Cortex of kidney (tissue), 1 donor: ENCODE measurements at places on chromosomes 6 and 20.

- DNase-seq, result no peak
Measured at GRCh38 chr6:168920289-168920688, 333.4 kb downstream of the THBS2 start.

DNA sequence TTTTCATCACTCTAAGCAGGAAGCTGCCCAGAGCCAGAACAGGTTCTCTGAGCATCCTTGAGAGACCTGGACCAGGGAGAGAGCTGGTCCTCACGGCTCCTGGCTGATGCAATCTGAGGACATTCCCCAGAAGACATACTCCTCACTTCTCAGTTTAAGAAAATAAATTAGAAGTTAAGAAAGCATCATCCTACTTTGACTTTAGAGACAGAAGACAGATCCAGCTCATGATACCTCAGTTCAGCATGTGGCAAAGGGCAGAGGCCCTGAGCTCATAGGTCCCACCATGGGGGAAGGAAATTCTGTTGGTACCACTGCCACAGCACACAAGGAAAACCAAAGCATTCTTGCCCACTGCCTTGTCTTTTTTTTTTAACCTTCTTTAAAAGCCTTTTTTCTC, 378.1 kb upstream of the JARID2 start:
- no peak for DNase-seq

DNA sequence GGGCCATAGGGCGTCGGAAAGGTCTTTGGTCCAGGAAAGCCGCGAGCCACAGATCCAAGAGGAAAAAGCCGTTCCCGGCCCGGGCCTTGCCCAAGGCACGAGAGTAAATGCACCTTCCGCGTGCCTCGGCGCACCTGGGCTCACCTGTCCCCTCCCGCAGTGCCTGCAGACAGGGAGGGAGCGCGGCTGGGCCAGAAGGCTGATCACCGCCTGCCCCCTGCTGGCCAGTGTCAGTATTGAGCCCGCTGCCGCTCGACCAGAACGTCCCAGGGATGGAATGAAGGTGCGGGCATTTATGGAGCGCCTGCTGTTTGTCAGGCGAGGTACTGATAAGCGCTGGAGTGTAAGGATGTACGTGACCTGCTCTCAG, 679 bp upstream of the LPIN3 start:
- peak; percentile 24 for DNase-seq

GRCh38 chr6:138422861-138423260, 18.8 kb downstream of the HEBP2 start:
- no peak for DNase-seq

DNA sequence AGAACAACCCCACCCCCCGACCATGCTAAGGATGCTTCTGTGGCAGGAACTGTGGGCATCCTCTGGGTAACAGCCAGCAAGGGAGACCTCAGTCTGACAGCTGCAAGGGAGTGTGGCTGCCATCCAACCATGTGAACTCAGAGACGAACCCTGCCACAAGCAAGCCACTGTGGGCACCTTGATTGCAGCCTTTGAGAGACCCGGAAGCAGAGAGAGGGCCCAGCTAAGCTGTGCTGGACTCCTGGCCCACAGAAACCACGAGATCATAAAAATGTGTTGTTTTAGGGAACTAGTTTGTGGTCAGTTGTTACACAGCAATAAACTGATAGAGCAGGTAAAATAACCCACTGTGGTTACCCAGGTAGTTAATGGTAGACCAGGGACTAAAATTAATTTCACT, 414.6 kb downstream of the CDH26 start:
- DNase-seq, result no peak

DNA sequence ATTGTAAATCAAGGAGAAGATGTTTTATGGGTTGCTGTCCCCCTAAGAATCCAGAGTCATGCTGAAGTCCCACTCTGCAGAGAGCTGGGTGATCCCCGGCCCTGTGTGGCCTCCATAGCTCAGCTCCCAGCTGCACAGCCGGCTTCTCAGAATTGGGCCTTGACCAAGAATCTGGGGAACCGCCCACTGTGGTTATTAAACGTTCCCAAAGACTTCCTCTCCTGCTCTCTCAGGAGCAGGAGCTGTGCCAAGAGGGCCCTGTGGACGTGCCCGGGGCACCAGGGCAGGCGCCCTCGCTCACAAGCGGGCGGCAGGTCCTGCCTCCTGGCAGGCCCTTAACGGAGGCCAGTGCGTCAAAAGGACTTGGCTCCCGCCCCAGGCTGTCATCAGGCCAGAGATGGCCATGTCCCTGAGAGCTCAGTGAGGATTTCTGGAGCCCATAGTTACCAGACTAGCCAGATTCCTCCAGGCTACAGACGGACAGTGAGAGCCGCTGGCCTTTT, 30.4 kb downstream of the ZC3H12D start:
- peak; percentile 58 for DNase-seq

GRCh38 chr20:36303020-36303595, 3.0 kb upstream of the DLGAP4 start:
- no peak for DNase-seq

DNA sequence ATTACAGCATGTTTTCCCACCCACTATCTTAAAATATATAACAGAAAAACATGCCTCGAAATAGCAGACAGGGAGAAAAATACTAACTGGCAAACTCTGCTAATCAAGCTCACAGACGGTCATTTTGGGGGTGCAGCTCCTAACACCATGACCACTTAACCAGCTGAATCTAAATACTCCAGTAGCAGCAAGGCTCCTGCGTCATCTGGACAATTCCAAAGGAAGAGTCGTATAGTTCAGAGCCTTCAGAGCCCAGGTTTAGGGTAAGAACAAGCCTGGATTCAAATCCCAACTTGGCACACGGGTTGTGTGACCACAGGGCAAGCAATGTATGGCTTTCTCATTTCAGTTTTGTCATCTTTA, 81.3 kb upstream of the COL21A1 start:
- DNase-seq, result no peak

- DNase-seq, result no peak
Measured at GRCh38 chr6:126907996-126908395, 210.5 kb upstream of the RSPO3 start.

GRCh38 chr6:144736763-144737162, 451.6 kb downstream of the UTRN start:
- DNase-seq, result no peak

GRCh38 chr20:49987868-49988690, 5.3 kb downstream of the SNAI1 start:
- DNase-seq, result no peak

GRCh38 chr6:137102050-137102848, 57.5 kb upstream of the IL20RA start:
- no peak for DNase-seq

GRCh38 chr20:44109951-44110361, 77.0 kb downstream of the JPH2 start:
- no peak for DNase-seq

DNA sequence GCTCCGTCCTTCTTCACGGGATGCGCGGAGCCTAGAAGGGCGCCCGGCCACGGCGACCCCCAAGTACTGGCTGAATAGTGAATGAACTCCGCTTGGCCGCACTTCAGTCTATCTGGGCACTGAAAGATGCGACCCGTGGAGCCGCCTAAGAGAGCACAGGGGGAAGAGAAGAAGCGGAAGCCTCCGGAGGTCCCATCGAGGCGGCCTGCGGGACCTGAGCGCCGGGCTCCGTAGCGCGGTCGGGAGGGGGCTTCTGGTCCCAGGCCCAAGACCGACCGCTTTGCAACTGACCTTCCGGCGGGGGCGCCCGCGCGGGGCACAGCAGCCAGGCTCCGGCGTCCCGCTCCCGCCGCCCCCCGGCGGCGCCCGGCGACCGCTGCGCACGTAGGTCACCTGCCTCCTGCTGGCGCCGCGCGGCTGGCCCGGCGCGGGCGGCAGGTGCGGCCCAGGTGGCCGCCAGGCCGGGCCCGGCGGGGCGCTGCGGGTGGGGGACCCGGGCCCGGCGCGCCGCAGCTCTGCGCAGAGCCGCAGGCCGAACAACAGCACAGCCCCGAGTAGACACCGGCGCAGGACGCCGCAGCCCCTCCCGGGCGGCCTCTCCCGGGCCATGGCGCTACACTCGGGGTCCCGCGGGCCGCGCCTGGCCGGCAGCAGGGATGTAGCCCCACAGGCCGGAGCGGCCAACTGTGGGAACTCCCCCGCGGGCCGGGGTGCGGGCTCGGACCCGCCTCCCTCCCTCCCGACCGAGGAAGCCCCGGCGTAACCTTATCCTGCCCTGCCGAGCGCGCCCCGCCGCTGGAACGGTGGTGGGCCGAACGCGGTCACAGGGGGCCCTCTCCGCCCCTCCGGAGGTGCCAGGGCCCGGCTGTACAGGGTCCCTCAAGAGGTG, at the start of gene METTL24:
TSS of gene METTL24 (minus strand) at position 686 of the 889 bp plus-strand sequence. CDS start at position 609, 77 bp downstream.
- DNase-seq, result no peak

GRCh38 chr6:1327630-1328029, 15.7 kb downstream of the FOXQ1 start:
- DNase-seq, result no peak

DNA sequence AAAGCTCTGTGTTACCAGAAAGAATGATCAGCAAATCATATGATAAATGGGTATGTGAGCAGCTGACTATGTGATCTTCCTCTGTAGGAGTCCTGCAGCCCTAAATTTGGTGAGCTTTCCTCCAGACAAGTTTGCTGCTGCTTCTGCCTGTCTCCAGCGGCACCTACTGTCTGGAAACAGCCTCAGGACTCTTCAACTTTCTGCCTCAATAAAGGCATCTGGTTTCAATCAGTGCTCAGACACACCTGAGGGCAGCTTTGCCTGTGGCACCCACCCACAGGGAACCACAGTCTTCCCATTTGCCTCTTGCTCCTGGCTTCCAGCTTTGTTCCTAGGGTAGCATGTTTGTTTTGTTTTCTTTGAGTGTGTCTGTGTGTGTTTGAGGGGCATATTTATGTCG, 727.9 kb upstream of the MAN1A1 start:
- no peak for DNase-seq

- DNase-seq, result no peak
Measured at GRCh38 chr6:33676416-33677142, 34.9 kb downstream of the UQCC2 start.

DNA sequence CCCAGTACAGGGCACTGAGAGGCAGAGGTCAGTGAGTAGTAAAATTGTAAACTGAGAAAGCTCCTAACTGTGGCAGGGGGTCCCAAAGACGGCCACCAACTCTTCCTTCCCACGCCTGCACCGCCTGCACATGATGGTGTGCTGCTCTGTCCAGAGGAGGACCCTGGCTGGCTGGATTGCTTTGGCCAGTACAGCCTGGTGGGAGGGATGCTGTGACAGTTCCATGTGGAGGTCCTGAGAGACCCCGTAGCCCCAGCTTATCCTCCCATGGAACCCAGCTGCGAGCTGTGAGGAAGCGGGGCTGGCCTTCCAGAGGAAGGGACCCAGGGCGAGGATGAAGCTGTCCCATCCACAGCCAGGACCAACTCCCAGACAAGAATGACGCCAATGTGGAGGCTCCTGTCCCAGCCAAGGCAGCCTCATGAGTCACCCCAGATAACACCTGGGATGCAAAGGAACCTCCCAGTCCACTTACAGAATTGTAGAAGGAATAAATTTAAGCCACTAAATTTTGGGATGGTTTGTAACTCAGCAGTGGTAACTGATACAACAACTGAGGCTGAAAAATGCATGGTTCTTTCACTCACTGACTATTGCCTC, 2.0 kb upstream of the ACSS1 start:
- DNase-seq, result no peak

DNA sequence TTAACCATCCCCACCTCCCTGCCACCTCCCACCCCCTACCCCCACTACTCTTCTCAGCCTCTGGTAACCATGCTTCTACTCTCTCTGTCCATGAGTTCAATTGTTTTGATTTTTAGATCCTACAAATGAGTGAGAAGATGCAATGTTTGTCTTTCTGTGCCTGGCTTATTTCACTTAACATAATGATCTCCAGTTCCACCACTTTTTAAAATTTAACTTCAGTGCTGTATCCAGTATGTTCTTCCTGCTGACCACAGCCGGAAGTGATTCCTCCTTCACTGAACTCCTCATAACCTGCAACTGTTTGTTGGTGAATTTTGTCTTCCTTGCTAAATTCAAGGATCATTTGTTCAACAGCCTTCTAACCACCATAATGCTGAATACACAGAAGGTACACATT, 3.9 kb downstream of the MAP7 start:
- no peak for DNase-seq

- DNase-seq, result no peak
Measured at GRCh38 chr6:116268589-116269293, 11.0 kb downstream of the TSPYL1 start.

DNA sequence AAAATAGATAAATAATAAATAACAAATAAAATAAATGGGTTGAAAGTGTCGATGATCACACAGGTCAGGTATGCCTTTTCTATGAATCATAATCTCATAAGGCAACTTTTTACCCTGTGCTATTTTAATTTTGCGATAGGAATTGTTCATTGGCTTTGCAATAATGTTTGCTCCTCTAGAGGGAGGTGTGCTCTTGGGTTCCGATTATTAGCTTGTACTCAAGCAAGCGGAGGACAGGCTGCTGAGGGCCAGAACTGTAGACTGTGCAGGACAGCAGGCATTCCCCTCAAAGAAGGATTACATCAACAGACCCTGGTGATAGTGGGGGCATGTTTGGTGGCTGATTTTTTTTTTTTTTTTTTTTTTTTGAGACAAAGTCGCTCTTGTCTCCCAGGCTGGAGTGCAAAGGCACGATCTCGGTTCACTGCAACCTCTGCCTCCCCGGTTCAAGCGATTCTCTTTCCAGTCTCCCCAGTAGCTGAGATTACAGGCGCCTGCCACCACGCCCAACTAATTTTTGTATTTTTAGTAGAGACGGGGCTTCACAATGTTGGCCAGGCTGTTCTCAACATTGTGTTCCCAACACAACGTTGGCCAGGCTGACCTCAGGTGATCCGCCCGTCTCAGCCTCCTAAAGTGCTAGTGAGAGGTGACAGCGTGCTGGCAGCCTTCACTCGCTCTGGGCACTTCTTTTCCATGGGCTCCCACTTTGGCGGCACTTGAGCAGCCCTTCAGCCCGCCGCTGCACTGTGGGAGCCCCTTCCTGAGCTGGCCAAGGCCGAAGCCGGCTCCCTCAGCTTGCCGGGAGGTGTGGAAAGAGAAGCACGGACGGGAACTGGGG, 35.6 kb downstream of the RIOK1 start:
- no peak for DNase-seq

DNA sequence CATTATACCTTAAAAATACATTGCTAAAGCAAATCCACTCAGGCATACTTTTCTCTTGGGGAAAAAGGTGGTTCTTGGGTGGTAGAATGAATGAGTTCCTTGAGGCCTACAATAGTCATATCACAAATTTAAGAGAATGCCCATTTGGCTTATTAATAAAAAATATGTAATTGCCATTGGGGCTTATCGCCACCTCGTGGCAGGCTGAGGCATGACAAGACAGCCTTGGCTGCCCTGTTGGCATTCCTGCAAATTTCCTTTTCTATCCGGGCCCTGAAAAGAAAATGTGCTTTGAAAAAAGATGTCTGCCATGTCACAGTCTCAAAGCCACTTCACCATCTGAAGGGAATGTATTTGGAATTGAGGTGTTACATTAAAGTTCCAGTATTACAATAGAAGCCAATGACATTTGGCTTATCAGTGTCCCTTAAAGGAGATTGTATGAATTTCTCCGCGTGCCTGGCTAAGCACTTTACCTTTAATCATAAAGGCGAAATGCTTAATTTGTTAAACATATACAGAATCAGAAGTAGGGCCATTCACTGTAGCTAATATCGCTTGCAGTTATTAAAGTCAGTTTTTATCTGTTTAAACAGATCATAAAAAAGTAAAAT, 188.3 kb upstream of the ZFP64 start:
- no peak for DNase-seq
